ENCODE measurements at places on chromosomes 13 and 19. TPM values are rescaled to one million over a fixed set of nuclear protein-coding genes. Genes with fewer than 3 reads are reported as not detected.

Gene POU4F1
- total RNA-seq: not detected

Gene TMEM145
- not detected for total RNA-seq

Gene MISP
- 0.09 TPM for total RNA-seq

Gene SLC7A10
- not detected for total RNA-seq
